ENCODE measurements at places on chromosomes 3 and 15.

DNA sequence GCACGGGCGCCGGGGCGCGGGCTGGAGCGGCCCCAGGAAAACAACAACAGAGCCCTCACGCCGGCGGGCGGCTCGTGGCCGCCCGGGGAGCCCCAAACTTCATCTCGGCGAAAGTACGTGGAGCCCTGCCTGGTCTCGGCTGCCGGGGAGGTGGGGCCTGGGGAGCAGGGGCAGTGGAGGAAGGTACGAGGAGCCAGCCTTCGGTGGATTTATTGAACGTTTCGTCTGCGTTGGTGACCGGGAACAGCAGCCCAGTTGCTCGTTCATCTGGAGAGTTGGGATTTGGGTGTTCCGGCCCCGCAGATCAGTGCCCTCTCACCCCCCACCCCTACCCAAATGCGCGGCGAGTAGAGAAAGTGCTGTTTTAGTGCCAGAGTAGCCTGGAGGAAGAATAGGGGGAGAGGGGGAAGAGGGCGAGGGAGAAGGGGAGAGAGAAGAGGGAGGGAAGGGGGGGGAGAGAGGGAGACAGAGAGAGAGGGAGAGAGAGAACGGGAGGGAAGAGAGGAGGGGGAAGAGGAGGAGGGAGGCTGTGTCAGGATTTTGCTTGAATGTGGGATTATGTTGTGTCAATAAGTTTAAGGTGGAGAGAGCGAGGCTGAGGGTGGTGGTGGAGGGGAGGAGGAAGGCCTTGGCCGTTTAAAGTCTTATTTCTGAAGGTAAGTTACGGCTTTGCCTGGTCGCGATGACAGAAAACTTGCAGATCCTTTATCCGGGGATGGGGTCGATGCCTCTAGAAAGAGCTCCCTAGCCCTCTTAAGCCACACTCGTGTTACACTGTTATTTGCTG is 970 bp downstream of the BBX start:
- no peak for DNase-seq

DNA sequence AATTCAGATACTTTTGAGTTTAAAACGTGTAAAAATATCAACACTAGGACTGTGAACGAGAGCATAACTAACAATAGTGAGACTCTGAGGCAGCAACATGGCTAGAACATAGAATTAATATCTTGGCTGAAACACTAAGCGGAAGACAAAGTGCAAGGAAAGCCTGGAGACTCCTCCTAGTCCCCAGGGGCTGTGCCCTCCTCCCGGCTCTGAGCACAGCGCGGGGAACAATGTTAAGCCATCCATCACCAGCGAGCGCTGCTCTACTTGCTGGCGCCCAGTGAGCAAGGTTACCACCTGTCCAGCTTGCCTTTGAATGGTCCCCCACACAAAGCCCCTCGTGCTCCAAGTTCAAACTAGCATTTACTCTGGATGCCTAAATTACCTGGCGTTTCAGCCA is 436.9 kb downstream of the FOXP1 start:
- no peak for DNase-seq

GRCh38 chr3:38479431-38480092 is 16.6 kb upstream of the EXOG start:
- DNase-seq = peak; percentile 3

- DNase-seq = no peak
These were observed 9.0 kb downstream of the P2RY1 start for GRCh38 chr3:152843955-152844354.

GRCh38 chr3:50289130-50289529 is 3.1 kb downstream of the IFRD2 start:
- no peak for DNase-seq

DNA sequence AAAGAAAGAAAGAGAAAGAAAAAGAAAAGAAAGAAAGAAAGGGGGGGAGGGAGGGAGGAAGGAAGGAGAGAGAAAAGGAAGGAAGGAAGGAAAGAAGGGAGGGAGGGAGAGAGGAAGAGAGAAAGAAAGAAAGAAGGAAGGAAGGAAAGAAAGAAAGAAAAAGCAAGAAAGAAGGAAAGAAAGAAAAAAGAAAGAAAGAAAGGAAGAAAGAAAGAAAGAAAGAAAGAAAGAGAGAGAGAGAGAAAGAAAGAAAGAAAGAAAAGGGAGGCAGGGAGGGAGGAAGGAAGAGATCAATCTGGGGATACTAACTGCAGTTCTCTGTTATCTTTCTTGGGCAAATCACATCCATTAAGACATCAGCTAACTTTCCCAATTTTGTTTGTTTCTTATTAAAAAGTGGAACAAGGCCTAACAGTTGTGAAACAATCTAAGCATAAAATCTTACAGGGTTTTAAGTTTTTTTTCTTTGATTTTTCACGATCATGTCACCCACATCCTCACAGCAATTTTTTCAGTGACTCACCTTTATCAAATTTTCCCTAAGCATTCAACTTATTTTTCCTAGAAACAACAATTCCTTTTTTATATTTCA is 36.8 kb downstream of the TBC1D2B start:
- DNase-seq = no peak

DNA sequence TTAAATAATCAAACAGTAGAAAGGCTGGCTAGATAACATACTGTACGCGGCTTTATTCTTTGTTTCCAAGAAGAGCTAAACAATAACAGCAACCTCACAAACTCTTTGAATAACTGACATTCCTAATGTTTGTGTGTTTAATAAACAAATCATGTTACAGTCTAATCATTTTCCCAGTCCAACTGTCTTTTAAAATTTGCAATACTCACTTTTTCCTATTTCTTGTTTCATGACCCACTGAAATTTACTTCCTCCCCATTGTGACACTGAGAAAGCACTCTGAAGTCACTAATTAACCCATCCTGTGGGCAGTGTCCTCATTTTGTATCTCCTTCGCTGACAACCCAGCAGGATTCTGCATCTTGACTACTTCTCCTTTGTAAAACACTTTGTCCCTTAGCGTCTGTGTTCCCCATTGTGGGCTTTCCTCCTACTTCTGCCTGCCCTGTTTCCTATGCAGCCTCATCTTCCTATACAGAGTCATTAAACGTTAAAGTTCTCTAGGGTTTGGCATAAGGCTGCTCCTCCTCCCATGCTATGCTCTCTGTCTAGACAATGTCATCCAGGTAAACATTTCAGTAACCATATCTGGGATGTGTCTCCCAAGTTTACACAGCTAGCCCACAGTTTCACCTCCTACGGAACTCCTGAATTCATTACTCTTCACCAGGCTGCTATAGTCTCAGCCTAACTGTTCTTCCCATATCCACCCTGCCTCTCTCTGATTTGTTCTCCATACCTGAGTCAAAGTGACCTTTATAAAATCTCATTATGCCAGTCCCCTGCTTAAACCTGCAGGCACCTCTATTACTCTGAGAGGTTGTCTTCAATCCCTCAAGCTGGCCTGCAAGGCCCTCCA is 148.9 kb downstream of the GREM1 start:
- DNase-seq = no peak

DNA sequence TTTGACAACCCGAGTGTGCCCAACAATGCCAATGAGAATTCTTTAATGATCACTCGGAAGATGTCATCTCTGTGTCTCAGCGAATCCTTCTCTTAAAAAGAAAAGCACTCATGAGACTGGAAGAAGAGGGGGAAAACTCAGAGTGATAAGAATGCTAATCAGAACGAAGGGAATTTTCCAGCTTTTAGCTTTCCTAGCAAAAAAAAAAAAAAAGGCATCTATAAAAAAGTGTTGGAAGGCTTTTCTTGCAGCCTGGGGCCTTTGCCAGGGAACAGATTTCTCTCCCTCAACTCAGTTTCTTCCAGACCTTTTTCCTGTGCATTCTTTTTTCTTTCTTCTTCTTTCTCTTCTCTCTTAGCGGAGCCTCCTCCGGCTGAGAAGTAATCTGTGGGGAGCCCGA is 80.5 kb upstream of the NEO1 start:
- no peak for DNase-seq

- DNase-seq = no peak
These were observed 300.4 kb upstream of the ROPN1 start for GRCh38 chr3:124292329-124292728.

DNA sequence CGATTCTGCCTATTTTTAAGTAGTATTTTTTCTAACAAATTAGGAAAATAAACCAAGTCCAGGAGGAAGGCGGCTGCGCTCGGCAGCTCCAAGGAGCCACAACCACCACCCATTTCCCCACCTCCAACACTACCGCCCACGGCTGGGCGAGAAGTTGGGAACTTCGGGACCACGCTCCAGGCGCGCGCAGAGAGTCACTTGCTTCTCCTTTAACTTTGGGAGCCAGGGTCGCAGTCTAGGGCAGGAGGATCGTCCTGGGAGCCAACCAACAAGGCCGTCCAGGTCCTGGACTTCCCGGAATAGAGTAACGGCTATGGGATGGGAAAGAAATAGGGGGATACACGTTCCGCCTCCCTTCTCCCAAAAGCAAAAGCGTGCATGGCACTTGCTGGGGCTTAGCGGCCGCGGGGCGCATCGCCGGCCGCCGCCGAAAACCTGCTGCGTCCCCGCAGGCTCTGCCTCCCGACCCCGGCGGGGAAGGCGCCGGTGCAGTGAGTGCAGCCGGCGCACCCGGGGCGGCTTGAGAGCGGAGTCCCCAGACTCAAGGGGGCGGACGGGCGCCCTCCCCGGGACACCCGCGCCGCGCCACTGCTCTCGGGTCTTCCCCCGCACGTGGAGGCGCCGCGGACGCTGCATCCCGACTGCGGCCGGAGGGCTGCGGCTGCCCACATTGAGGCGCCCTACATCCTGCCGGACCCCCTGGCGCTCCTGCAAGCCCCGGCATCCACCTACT is 699 bp downstream of the MEGF11 start:
- no peak for DNase-seq

DNA sequence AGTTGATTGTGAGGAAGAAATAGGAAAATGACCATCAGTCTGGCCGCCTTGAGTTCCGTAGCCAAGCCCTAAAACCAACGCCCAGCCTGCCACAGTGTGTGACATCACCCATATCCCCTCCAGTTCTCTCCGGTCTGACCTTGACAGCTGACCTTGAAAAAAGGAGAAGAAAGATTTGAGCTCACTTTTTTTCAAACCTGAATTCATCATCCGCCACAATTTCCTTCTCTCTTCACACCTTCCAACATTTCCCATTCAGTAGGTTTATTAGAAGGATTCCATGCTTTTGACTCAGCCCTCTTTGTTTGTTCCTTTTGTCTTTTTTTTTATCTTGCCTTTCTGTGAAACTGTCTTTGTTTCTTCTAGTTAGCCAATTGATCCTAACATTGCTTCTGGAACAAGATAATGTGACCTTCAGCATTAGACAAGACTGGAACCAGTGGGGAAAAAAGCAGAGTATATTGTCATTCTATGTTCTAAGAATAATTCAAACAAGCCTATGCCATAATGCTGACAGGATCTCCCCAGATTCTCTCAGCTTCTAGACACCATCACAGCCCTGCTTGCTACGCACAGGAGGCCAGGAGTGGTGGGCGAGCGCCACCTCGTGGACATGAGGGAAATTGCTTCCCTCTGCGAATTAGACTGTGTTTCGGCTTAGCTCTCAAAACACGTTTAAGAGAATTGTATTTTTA is 283.1 kb downstream of the FGF12 start:
- peak; percentile 51 for DNase-seq

DNA sequence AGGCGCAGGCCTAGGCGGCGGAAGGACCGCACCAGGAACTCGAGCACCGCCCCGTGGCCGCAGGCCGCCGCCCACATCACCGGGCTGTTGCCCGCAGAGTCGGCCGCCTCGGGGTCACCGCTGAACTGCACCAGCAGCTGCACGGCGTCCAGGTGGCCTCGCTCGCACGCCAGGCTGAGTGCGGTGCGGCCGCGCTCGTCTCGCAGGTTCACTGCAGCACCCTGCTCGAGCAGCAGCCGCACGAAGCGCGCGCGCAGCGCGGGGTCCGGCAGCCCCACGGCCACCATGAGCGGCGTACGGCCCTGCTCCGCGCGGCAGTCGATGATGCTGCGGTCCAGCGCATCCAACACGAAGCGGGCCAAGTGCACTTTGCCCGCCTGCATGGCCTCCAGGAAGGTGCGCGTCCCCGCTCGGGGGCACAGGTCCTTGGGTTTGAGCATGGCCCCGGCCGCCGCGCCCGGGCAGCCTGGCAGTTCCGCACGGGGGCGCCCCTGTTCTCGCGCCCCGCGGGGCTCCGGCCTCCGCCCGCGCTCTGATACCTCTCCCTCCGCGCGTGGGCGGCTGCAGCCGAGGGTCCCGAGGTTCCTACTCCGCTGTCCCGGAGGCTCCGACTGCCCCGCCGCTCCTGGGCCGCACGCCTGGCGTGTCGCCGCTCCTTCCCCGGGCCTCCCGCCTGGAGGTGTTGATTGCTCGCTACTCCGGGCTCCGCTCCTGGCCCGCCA is 556 bp downstream of the ANKRD63 start:
- no peak for DNase-seq

- DNase-seq = peak; percentile 97
These were observed at the start of gene RPL35A for GRCh38 chr3:197949778-197950676. Gene RPL35A (plus strand): TSS chr3:197950190. CDS start chr3:197950968, 778 bp downstream.

- no peak for DNase-seq
These were observed 16.5 kb downstream of the PIF1 start for GRCh38 chr15:64808785-64809453.

DNA sequence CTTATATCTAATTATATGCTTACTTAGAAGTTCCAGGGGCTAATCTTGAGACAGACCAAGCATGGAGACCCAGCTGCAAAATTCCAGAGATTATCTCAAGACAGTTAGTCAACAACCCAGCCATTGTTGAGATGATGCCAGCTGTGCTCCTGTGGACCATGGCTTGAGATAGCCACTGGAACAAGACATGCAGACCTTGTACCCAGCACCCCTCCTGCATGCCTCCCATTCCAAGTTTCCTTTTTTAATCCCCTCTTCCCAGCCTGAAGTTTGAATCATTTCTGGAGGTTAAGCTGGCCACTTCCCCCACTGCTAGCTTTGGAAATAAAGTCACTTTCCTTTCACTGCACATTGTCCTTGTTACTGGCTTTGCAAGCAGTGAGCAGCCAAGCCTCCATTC is 53.8 kb downstream of the IMPG2 start:
- DNase-seq = no peak

GRCh38 chr3:42157540-42158538 is 66.7 kb downstream of the TRAK1 start:
- no peak for DNase-seq

DNA sequence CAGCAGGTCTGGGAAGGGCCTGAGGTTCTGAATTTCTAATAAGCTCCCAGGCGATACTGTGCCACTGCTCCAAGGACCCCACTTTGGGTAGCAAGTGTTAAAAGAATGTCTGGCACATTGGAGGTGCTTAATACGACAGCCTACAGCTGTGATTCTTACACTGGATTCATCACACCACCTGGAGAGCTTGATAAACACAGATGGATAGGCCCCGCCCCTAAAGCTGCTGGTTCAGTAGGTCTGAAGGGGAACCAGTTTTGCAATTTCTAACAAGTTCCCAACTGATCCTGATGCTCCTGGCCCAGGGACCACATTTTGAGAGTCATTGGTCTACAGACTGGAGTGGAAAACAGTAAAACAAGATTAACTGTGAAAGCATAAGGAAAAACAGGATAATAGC is 124.8 kb upstream of the ST8SIA2 start:
- no peak for DNase-seq

GRCh38 chr3:47503033-47503432 is 10.5 kb downstream of the ELP6 start:
- DNase-seq = no peak

Measured in NCI-H2227 treated with DMSO at 0.1 percent for 48 hours (cell line).